ENCODE measurements at places on chromosomes 1 and 21.
A peak's percentile ranks its signal among the peaks of the same experiment; 100 is the strongest.

- no peak for DNase-seq
These were observed 3.0 kb downstream of the RAB25 start for GRCh38 chr1:156063997-156064285.

DNA sequence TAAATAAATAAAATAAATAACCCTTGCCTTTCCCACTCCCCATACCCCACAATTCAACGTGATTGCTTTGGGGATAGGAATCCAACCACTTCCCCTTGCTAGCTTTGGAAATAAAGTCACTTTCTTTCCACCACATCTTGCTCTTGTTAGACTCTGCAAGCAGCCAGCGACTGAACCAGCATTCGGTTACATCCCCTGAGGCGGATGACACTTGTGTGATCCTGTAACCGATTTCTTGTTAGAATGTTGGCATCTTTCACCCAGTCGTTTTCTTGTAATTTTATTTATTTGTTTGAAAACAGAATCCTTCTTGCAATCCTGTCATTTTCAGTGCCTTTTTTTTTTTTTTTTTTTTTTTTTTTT is 1.6 kb upstream of the IFNGR2 start:
- no peak for DNase-seq

DNA sequence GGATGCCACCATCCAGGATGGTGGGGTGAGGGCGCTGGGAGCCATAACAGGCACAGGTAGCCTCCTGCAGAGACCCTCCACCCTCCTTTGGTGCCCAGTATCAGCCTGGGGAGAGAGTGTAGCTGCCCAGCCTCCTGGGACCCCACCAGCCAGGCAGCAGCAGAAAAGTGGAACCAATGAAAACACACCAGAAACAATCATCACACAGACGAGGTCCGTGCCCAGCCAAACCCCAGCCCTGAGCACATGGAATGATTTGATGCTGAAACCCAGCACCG is 285.1 kb downstream of the PTPRU start:
- no peak for DNase-seq

- DNase-seq = no peak
These were observed 8.4 kb upstream of the RBM8A start for GRCh38 chr1:145935708-145936107.

DNA sequence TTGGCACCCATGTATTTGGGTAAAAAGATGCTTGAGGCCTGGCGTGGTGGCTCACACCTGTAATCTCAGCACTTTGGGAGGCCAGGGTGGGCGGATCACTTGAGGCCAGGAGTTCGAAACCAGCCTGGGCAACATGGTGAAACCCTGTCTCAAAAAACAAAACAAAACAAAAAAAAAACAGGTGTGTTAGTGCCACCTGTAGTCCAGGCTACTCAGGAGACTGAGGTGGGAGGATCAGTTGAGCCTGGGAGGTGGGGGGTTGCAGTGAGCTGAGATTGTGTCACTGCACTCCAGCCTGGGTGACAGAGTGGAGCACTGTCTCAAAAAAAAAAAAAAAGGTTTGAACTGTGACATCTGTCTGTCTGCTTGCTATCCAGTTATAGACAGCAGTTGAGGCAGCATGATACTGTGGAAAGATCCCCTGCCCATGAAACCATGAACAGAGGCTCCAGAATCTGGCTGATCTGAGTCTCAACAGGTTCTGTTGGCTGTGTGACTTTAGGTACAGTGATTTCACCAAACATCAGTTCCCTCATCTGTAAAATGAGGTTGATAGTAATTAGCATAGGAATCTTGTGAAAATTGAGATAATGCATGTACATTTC is 5.7 kb downstream of the DYRK1A start:
- no peak for DNase-seq

GRCh38 chr1:39205102-39205780 is 746 bp downstream of the MACF1 start:
- no peak for DNase-seq

DNA sequence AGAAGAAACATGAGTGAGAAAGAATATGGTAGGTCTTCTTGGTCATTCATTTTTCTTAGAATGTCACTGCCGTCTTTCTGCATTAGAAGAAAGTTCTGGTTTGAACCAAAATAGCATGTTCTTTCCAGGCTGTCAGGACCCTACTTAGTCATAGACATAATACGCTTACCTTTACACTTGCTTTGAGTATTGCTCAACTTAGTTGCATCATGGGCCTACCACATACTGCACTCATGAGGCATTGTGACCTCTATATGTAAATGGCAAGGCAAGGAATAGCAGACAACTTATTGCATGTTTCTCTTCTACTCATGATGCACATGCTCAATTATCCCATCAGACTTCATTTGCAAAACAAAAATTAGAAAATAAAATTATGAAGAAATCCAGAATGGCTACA is 415.0 kb downstream of the HLX start:
- no peak for DNase-seq

GRCh38 chr1:173222149-173223030 is 15.3 kb upstream of the TNFSF4 start:
- no peak for DNase-seq

- DNase-seq = no peak
These were observed 22.4 kb upstream of the ABCD3 start for GRCh38 chr1:94395748-94396309.

GRCh38 chr1:2914702-2915101 is 106.6 kb upstream of the ACTRT2 start:
- DNase-seq = no peak

- DNase-seq = no peak
These were observed 31.7 kb downstream of the TRIM11 start for GRCh38 chr1:228374711-228375577.

GRCh38 chr1:174974711-174975119 is 25.0 kb upstream of the CACYBP start:
- DNase-seq = no peak

DNA sequence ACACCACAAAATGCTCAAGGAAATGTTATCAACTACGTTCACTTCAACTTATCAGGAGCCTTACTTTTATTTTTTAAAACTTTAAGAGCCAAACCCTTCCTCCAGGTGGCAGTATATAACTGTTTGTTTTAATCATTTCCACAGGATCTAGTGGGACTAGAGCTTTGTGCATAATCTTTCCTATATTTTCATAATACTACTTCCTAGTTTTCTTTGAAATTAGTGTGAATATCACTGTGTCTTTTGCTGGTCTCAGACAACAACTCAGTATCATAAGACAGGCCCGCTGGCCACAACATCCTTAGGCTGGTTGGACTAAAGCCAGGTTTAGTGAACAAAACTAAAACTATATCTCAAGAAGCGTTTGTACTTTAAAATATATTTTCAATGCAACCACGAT is 145.5 kb downstream of the TIAM1 start:
- DNase-seq = peak; percentile 30

DNA sequence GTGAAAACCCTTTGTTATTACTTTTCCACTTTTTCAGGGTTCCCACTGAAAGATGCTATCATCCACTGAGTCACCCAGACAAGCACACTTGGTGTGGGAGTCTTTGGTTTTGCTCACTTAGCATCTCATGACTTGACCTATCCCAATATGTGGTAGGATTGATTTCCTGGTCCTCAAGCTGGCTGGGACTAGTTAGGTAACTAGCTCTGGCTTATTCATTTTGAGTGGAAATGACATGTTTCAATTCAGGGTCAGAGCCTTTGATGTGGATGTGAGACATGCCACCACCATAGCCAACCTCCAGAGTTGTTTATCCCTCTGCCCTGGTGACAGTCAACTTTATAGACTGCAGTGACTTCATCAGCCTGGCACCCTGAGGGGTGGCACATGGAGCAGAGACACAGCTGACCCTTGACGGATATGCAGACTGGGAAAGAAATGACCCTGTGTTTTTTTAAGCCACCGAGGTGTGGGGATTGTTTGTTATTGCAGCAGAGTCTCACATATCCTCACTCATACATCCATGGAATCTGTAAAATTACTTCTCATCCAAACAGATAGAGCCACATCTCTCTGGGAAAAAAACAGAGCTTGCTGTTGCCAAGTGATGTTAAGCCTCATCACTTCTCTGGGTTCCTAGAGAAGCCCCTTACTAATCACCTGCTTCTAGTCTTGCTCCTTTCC is 699.9 kb downstream of the MATN1 start:
- DNase-seq = no peak

DNA sequence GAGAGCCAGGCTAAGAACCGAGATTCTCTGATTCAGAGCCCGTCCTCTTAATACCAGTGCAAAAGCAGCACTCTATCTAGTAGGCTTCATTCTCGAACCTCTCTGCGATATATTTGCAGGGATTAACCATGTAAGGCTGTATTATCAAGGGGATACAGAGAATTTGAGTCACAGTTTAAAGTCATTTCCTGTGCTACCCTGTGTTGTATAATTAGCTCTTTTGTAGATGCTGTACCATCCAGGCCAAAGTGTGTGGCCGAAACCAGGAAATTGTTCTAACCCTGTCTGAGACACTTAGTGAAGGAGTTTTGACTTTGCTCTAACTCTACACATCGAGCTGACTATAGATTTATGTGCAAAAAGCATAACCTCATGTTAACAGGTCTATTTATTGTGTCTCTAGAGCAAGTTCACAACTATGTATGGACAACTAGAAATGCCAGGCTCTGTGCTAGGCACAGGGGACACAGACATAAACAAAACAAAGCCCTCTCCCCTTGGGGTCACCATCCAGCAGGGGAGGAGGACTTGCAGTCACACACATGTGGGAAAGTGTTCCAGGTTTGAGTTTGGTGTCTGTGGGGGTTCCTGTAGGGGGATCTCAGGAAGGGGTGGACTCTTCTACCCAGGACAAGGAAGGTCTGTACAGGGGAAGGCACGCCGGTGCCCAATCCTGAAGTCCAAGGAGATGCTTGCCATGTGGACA is 182.2 kb downstream of the DHRS3 start:
- no peak for DNase-seq

- DNase-seq = no peak
These were observed 226.4 kb downstream of the DSCAM start for GRCh38 chr21:40620386-40621145.

DNA sequence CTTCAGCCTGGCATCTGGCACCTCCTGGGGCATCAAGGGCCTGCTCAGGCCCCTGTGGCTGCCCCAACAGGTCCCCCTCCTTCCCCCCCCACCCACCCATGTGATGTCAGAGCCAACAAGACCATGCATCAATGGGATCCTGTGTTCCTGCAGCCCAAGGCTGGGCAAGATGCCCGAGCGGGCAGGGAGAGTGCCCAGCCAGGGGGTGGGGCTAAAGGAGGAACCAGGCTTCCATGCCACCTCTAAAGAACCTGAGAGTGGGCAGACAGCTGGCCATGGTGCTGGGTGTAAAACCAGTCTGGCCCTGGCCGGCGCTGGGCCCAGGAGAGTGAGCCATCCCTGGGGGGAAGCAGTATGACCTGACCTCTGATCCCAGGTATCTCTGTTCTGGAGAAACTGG is 7.6 kb downstream of the COL16A1 start:
- no peak for DNase-seq

GRCh38 chr1:85448358-85448757 is 16.6 kb downstream of the DDAH1 start:
- no peak for DNase-seq

DNA sequence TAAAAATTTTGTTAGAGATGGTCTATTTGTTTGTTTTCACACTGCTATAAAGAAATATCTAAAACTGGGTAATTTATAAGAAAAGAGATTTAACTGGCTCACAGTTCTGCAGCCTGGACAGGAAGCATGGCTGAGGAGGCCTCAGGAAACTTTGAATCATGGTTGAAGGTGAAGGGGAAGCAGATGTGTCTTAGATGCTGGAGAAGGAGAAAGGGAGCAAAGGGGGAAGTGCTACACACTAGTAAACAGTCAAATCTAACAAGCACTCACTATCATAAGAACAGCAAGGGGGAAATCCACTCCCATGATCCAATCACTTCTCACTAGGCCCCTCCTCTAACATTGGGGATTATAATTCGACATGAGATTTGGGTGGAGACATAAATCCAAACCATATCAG is 76.8 kb upstream of the COL24A1 start:
- DNase-seq = no peak

DNA sequence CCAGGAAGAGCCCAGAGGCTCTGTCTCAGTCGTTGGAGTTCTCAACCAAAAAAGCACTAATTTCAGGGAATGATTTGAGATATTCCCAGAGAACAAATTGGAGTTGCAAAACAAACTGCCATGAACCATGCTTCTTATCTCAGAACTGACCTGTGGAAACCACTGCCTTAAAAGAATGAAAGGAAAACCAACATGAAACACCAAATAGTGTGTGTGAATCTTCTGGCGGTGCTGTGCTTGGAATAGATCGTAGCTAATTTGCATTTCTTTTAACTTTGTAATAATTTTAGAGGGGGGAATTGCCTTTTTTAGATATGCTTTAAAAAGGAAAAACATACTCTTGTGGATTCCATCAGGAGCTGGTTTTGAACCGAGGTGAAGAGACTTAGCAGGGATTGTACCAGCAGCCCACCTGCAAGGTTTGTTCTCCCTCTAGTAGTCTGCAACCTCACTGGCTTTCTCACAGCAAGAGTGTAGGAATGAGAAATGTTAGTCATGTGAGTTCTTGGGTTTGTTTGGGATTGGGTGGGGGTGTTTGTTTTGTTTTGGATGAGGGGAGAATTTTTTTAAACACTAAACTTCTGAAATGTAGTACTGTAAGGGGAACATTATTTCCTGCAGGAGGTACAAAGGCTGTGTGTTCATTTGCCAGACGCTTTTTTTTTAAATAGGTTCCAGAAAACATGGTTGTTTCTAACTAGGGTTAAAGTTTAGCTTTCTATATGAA is 45.7 kb upstream of the ANGPTL1 start:
- DNase-seq = no peak

DNA sequence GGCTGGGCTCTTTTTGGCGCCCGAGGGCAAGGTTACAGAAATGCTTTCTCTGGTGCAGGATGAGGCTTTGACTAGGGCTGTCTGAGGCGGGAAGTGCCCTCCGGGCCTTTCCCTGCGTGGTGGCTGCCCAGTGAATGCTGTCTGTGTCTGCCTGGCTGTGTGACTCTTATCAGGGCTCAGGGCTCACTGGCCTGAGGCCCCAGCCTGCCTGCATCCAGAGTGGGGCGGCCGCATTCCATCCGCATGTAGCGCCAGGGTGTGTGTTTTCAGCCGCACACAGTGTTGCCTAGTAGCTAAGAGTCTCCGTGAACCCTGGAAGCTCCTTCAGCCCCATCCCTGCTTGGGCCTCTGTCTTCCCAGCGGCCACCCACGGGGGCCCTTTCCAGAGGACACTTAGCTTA is 59.1 kb downstream of the FAAP20 start:
- no peak for DNase-seq

GRCh38 chr1:203083463-203083921 is 2.3 kb downstream of the MYOG start:
- DNase-seq = no peak

GRCh38 chr1:147225193-147225730 is at the start of gene FMO5:
TSS of gene FMO5 (minus strand) at chr1:147225339. CDS start at chr1:147225029, 310 bp downstream.
- no peak for DNase-seq

GRCh38 chr21:38379147-38379546 is 119.1 kb downstream of the ERG start:
- DNase-seq = no peak

DNA sequence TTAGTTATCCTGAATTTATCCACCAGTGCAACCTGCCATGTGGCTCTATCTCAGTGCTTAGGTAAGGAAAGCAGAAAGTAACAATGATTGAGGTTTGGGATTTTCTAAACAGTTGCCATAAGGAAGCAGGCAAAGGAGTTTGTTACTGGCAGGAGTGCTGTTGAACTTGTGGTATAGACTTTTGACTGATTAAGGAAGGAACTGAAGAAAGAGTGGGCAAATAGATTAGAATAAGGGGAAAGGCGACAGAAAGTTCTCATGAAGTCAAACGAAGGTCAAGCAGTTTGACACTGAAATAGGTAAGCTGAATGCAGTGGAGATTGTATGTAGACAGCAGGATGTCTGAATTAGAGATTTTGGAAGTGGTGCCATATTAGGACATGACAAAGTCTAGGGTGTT is 24.2 kb upstream of the CR2 start:
- no peak for DNase-seq
